ENCODE measurements at places on chromosomes 6 and 20.

- DNase-seq: no peak
Measured at GRCh38 chr6:43306086-43306485, 2.5 kb downstream of the CRIP3 start.

DNA sequence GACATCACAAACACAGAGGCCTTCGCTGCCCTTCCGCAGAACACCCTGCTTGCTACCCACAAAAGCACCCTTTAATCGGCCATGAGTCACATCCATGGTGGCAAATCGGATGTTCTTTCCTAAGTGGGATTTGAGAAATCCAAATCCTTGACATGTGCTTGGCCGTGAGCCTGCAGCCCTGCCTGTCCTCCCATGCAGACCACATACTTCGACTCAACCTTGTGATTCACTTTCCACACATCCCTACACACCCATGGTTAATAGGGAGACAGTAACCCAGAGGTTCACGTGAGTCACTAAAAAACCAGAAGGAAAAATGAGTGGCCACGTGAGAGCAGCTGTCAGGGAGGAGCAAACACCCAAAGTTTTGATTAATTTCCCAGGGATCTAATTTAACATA, 19.4 kb downstream of the RAMACL start:
- DNase-seq: no peak

DNA sequence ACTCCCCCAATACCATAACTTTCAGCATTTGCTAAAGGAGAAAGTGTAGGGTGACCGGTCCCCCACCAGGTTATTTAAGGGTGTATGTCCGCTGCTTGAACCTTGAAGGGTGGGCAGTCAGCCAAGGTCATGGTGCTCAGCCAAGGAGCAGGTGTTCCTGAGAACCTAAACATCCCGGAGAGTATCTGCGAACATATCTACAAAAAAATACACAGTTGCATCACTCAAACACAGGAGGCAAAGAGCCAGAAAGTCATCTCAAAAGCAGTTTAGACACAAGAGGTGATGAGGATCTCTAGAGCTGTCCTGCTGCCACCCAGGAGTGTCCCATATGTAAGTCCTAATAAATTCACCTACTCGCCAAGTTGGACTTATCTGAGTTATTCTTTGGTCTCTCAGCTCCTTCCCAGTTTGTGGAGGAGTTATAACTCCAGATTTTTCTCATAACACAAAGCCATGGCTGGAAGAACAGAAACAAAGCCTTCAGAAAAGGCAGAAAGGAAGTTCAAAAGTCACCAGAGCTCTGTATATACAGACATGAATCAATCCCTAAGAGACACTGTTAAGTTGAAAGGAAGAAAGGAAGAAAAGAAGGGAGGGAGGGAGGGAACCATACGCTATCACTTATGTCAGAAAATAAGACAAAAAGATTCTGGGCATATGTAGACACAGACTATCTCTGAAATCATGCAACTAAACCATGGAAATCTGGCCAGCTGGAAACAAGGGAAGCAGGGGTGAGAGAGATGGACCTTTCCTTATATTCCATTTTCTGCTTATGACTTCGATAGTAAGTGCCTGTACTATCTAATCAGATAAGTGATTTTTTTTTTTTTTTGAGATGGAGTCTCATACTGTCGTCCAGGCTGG, 11.3 kb downstream of the MBOAT1 start:
- DNase-seq: no peak

DNA sequence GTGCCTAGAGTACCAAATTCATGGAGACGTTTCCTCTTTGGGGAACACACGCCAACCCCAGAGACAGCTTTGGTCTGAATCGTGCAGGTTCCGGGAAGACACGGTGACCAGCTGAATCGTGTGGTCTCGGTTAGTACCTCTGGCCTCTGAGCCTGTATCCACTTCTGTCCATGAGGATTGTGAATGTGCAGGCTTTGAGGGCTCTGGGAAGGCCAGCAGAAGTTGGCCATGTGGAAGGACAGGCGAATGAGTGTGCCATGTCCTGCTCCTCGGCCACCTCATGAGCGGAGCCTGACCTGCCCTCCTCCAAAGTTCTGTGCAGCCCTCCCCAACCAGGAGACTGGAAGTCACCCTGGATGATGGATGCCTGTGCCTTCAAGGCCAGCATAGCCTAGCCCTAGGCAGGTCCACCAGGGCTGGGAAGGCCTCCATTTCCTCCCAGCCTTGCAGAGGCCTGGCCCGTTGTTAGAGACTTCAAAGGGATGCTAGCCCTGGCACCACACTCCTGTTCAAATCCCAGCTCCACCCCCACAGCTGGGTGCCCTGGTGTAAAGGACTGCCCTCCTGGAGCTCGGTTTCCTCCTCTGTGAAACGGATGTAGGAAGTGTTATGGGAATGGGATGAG, 1.7 kb upstream of the TMEM74B start:
- DNase-seq: peak; percentile 87

GRCh38 chr6:105259913-105260889, 80.4 kb upstream of the POPDC3 start:
- DNase-seq: peak; percentile 26

DNA sequence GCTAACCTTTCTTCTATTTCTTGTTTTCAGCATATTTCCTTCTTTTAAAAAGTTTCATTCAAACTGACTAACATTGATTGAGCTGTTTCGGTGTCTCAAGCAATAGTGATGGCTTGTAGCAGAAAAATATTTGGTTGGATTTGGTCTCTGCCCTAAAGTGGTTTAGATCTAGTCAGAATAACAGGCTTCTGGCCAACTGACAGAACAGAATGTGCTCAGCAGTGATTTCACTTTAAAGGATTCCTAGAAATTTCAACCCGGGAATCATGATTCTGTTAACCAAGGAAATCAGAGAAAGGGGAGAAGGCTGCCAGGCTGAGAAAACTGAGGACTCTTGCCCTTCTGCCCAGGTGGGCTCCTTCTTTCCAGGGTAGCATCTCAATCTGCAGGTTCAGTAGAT, 16.6 kb upstream of the GSTA1 start:
- no peak for DNase-seq

- no peak for DNase-seq
Measured at GRCh38 chr6:115796061-115796460, 264.6 kb downstream of the FRK start.

- DNase-seq: no peak
Measured at GRCh38 chr20:10253780-10254179, 35.1 kb downstream of the SNAP25 start.

Measured in mesendoderm (in vitro differentiated cells).